SK-MEL-5 (cell line): ENCODE measurements at places on chromosomes 2 and 18.

- DNase-seq = peak; percentile 61
Observed at GRCh38 chr2:230925879-230926765, 1.1 kb upstream of the GPR55 start.

- peak; percentile 11 for DNase-seq
Observed at GRCh38 chr18:25350489-25351251, 1.3 kb downstream of the ZNF521 start.

- DNase-seq = peak; percentile 60
Observed at GRCh38 chr2:64018701-64019082, 536 bp downstream of the VPS54 start.

GRCh38 chr18:57466745-57467409 lies 31.7 kb downstream of the ONECUT2 start:
- DNase-seq = peak; percentile 1

DNA sequence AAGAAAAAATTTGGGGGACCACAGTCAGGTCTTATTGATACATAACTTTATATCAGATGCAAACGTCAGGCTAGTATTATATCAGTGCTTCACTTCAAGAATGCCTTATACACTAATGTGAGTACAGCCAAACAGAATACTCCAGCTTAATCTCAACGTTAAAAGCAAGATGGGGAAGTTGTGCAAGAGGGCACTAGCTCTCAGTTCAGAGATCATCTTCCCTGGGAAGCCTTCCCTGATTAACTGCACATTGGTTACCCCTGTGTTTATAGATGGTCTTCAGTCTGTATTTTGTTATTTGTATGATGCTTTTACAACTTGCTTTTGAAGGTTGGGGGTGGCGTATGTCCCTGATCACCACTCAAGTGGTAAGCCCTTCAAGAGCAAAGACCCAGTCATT lies 11.4 kb downstream of the EPAS1 start:
- DNase-seq = no peak

DNA sequence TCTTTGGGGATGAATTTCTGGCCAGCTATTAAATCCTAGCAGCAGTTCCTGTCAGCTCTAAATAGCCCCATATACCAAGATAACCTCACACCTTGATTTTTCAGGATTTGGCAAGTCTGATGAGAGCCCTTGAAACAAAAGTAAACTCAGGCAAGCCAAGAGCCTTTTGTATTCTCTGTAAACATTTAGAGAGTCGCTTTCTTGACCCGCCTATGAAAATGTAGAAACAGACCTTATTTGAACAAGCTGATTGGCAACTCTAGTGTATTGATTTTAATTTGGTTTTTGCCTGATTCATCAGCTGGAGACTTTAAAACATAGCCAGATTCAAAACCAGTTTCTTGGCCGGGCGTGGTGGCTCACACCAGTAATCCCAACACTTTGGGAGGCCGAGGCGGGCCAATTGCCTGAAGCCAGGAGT lies 43.4 kb downstream of the CABLES1 start:
- DNase-seq = no peak
